ENCODE measurements at places on chromosomes 7 and 10.

DNA sequence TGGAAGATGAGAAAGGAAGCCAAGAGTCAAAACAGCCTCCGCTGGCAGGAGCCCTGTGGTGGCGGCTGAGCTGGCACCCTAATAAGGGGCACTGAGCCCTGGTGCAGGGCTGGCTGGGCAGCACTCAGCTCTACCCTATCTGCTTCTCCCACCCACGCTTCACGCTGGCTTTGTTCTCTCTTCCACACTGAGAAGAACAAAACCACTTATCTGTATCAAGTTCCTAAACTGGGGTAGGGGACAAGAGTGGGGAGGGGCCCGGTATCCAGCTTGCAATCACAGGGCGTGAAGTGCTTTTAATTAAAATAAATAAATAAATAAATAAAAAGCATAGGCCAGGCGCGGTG, 52.1 kb downstream of the FAM53B start:
- no peak for DNase-seq

GRCh38 chr7:68073701-68074100, 1077.1 kb downstream of the TYW1 start:
- no peak for DNase-seq

DNA sequence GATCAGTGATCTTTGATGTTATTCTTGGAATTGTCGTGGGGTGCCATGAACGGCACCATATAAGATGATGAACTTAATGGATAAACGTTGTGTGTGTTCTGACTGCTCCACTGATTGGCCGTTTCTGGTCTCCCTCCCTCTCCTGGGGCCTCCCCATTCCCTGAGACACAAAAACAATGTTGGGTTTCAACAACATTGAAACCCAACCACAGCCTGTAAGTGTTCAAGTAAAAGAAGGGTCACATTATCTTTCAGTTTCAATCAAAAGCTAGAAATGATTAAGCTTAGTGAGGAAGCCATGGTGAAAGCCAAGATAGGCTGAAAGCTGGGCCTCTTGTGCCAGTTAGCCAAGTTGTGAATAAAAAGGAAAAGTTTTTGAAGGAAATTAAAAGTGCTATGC, 19.5 kb downstream of the EN2 start:
- DNase-seq = no peak

DNA sequence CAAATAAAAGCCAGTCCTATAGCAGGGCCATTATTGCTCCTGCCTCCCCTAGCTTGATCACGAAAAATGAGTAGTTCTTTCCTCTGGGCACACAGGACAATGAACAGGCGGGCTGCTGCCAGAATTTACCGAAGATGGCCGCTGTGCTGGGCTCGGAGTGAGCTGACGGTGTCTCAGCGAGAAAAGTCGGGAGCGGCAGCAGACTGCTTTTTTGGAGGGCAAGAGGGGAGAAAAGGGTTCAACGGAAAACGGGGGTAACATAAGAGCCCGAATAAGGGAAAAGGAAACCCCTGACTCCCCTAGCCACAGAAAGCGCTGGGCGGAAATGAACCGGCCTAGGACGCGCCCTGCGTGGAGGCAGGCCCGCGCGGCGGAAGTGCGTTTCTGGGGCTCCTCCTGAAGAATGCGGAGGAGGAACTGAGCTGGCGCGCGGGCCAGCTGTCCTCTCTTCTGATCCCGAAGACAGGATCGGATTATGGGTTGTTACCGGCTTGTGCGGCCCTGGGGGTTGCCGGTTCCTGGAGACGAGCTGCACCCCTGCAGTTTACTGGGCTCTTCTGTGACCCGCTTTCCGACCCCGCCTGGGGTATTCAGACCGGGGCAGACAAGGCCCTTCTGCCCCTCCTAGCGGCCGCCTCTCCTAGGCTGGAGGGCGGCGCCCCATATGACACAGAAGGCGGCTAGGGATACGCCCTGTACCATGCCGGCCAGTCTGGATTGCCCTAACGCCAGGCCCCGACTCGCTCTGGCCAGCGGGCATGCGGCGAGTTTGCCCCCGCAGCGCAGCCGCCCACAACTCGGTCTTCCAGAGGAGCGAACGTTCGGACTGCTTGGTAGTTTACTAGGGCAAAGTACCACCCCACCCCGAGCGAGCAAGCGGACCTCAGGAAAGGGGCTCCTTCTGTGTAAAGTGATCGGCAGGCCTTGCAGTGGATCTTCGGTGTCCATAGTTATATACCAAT, 30.1 kb upstream of the KMT2E start:
- peak; percentile 87 for DNase-seq
